ENCODE measurements at places on chromosomes 5 and 9.

- DNase-seq, result no peak
Observed at GRCh38 chr5:141437221-141437620, 6.9 kb downstream of the PCDHGA12 start.

DNA sequence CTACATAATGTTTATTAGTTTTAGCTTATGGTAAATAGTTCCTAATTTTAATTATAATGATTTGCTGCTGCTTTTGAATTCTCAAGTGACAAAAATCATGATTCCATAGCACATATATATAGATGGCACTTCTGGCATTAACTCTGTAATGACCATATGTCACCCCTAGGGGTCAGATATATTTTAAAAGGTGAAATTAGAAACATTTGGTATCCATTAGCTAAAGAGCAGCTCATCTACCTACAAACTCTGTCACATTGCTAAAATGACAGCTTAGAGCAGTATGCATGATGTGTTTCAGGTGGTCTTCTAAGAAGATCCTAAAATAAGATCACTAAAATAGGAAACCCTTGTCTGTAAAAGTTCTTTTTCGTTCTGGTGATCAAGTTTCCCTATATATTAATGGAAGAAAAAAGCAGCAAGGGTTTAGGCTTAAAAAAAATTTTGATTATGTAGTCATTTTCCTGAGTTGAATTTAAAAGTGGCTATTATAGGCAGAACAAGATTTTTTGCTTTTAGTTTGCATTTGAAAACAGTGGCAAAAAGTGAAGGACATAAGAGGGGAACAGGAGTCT lies 157.7 kb upstream of the POU5F2 start:
- DNase-seq, result no peak

DNA sequence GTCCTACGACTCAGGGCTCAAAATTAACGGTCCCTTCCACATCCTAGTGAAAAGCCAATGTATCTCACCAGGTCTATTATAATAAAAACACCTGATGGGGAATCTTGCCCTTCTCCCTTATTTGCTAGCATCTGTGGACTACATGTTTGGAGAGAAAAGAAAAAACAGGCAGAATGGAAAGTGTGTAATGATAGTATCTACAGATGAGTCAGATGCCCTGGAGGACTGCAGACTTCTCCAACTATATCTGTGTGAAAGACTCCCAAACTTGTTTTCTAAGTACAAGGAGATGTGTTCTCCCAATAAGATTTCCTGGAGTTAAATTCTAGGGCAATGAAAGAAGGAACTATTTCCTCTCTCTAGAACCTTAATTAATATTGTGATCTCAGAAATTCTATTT lies 66.0 kb downstream of the FOXB2 start:
- no peak for DNase-seq

DNA sequence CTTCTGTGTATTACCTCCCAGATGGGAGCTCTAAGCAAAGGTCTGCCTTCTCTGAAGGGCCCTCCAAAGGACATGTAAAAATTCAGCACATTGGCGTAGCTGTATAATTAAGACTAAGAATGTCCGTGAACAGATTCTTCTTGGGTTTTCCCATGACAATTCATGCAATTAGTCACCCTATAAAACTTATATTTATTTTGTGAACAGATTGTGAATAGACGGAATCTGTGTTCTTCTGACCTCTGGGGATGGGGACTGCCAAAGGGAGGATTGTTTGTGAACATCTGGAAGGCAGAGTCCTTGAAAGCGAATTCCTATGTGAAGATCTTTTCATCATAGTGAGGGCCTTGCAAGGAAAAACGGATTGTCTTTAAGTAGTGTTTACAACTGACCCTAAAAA lies 111.3 kb downstream of the EGFLAM start:
- no peak for DNase-seq

DNA sequence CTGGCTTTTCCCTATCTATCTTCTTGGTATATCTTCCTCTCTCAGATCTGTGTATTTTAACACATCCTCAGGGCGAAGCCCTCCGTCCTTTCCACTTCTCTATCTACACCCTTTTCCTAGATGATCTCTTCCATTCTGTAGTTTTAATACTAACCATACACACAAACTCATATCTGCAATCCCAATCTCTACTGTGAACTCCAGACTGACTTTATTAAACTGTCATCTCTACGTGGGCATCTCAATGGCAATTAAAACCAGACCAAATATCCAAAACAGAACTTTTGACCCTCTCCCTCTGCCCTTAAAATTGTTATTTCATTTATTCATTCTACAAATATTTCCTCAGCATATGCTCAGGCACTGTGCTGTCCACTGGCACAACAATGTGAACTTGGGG lies 7.1 kb downstream of the FNIP1 start:
- no peak for DNase-seq

DNA sequence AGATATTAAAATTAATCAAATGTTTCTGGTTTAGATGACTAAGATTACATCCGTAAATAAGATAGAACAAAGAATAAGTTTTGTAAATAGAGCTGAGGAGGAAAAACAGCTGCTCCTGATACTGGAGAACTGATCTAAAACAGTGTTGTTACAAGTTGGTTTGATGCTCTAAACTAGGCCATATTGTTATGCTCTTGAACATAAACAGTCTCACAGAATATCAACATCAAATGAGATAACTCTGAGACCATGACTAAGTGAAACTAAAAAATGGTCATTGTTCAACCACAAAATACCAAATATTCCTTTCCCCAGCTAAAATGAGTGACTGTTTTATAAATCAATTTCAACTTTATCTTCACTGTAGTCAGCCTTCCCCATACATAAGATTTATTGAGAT lies 16.5 kb upstream of the SRFBP1 start:
- no peak for DNase-seq

DNA sequence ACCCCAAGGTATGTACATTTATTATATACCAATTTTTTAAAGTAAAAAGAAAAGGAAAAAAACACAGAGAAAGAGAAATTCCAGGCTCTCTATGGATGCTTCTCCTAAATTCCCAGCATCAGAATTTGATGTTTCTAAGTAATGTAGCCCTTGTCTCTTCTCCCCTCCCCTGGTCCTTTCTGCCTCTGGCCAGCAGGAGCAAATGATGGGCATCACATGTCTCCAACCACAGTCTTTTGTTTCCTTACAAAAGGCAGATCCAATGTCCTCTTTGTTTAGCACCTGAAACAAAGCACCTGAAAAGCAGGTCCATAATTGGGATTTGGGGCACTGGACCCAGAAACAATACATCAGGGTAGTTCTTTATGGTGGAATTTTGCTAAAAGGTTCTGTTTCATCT lies 50.4 kb upstream of the APC start:
- no peak for DNase-seq

- no peak for DNase-seq
Observed at GRCh38 chr5:60143942-60144549, 250.5 kb upstream of the PDE4D start.

DNA sequence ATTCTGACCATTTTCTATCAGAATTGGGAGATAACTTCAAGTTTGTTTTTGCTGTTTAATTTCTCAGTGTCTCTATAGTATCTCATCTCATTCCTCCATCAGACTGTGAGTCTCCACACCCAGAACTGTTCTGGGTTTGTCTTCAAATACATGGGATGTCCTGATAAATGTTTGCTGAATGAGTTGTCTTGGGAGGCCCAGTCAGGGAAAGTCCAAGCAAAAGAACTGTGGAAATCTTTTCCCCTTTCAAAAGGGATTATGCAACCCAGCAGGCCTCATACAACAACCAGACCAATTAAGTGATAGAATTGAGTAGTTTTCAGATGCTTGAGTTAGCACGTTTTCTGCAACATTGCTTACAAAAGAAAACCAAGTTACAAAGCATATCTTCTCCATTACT lies 324.4 kb downstream of the BRINP1 start:
- DNase-seq, result no peak

DNA sequence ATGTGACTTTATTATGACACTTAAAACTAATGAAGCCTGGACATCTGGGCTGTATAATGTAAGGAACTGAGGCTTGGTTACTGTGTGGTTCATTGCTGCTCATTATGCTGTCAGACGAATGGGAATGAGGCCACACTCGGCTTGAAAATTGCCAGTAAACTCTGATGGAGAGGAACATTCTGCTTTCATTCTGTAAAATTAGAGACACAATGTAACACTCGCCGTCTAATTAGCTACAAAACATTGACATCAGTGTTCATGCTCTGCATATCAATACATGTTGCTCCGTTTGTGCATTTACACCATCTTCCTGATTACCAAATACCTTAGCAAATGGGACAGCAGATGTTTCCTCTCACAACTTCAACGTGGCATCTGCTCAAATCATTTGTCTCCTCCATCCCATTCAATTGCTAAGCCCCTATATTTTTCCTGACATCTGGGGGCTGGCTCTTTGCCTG lies 133.0 kb downstream of the SLC28A3 start:
- DNase-seq, result no peak

DNA sequence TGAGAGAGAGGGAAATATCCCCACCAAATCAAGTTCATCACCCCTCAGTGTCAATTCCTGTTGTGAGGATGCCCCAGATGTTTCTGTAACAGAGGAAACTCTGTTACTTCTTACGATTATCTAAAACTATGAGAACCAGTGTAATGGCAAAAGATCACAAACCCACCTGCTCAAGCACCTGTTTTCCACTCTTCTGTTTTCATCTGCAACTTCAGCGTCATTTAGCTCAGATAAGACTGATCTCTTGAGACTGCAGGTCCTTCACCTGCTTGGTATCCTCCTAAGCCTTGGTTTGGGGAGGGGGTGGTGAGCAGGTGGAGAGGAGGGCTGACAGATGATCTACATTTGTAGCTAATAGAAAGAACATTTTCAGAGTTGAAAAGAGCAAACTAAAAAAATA lies 229.3 kb downstream of the SLF1 start:
- DNase-seq, result no peak

- peak; percentile 29 for DNase-seq
Observed at GRCh38 chr5:57366744-57367143, 115.9 kb downstream of the ACTBL2 start.

- no peak for DNase-seq
Observed at GRCh38 chr5:150401376-150402228, 11.1 kb downstream of the CD74 start.

DNA sequence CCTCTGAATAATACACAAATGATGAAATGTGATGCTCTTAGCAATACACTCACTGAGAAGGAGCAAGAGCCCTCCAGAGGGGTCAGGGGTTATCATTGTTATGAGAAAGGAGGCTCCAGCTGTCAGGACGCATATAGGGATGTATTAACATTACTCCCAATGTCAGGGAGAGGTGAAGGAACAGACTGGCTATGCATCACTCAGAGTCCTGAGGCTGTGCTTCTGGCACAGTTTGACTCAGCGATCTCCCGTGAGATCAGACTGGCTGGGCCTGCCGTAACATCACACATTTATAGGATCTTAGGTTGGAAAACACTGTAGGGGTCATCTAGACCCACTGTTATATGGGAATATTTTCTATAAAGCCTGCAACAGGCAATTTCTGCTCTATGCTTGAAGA lies 226.5 kb upstream of the GLRA1 start:
- no peak for DNase-seq

DNA sequence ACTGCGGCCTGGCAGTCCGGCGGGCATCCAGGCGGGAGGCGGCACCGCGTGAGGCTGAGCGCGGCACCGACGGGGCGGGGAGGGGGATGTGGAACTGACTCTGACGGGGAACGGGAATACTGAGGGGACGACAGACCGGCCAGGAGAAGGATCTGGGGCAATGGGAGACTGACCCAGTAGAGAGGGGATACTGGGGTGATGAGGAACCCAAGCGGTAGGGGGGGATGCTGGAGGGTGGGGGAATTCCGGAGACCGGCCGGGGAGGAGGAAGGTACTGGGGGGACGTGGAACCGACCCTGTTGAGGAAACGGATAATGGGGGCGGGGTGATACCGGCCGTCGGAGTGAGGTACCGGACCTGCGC lies 423 bp downstream of the IPPK start:
- no peak for DNase-seq

DNA sequence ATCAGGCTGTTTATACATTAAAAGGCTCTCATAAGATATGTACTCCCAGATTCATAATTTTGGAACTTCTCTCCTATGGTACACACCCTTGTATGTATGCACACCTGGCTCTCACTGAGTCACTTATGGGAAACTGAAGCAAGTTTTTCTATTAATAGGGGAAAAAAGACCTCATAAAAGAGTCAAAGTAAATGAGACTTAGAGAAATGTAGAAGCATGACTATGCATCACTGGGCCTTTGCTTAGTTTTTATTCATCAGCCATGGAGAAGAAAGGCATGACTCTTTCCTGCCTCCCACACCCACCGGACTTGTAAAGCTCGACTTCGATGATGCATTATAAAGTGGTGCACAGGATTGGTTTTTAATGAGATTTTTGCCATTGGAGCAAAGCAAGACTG lies 28.2 kb downstream of the MTAP start:
- DNase-seq, result peak; percentile 92

GRCh38 chr5:111144352-111144930 lies 52.3 kb downstream of the WDR36 start:
- DNase-seq, result no peak

GRCh38 chr5:176901260-176902101 lies 2.3 kb upstream of the HK3 start:
- no peak for DNase-seq

DNA sequence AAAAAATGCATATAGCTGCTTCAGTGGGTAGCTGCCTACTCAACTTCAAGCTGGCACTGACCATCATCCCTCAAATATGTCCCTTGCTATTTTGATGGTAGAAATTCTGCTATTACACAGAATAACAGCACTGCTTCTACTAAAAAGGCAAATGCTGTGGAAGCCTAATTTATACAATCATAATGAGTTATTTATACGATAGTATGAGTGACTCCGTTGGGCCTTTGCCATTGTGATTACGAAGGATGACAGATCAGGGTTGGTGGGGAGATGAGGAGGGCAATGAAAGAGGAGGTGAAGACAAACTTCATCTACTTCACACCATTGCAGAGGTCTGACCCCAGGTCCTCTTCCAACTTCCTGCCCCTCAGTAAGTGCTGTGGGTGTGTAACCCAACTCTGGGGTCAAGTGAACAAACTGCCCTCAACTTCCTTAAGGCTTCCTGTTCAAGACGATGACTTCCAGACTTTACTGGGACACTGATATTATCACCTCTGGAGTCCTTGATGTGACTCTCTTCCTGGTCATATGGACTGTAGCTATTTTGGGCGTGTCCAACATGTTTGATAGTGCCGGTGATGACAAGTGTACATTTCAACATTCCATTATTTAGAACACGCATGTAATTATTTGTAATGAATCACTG lies 74.1 kb upstream of the RPS23 start:
- peak; percentile 40 for DNase-seq

DNA sequence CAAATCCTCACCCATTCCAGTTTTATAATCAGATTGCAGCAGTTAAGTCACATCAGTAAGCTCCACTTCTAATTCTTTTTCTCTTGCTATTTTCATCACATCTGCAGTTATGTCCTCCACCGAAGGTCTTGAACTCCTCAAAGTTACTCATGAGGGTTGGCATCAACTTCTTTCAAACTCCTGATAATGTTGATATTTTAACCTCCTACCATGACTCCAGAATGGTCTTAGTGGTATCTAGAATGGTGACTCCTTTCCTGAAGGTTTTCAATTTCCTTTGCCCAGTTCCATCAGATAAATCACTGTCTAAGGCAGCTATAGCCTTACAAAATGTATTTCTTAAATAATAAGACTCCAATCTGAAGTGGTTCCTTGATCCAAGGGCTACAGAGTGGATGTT lies 53.8 kb upstream of the EDIL3 start:
- no peak for DNase-seq

- DNase-seq, result no peak
Observed at GRCh38 chr9:127005770-127006314, 91.3 kb downstream of the RALGPS1 start.

GRCh38 chr5:28217695-28218094 lies 1179.3 kb upstream of the CDH9 start:
- DNase-seq, result no peak

GRCh38 chr9:18629136-18629535 lies 155.2 kb downstream of the ADAMTSL1 start:
- DNase-seq, result no peak

GRCh38 chr5:112403069-112403468 lies 16.0 kb downstream of the EPB41L4A start:
- no peak for DNase-seq
